ENCODE measurements at places on chromosomes 7 and 10.
A peak's percentile ranks its signal among the peaks of the same experiment; 100 is the strongest.

- DNase-seq = no peak
Measured at GRCh38 chr10:115918812-115919211, 354.2 kb downstream of the GFRA1 start.

GRCh38 chr7:142482891-142483658 is 225.2 kb upstream of the PRSS58 start:
- DNase-seq = peak; percentile 15

- no peak for DNase-seq
Measured at GRCh38 chr10:92742331-92743228, 52.8 kb downstream of the HHEX start.

- peak; percentile 31 for DNase-seq
Measured at GRCh38 chr10:16787361-16787791, 29.8 kb downstream of the RSU1 start.

DNA sequence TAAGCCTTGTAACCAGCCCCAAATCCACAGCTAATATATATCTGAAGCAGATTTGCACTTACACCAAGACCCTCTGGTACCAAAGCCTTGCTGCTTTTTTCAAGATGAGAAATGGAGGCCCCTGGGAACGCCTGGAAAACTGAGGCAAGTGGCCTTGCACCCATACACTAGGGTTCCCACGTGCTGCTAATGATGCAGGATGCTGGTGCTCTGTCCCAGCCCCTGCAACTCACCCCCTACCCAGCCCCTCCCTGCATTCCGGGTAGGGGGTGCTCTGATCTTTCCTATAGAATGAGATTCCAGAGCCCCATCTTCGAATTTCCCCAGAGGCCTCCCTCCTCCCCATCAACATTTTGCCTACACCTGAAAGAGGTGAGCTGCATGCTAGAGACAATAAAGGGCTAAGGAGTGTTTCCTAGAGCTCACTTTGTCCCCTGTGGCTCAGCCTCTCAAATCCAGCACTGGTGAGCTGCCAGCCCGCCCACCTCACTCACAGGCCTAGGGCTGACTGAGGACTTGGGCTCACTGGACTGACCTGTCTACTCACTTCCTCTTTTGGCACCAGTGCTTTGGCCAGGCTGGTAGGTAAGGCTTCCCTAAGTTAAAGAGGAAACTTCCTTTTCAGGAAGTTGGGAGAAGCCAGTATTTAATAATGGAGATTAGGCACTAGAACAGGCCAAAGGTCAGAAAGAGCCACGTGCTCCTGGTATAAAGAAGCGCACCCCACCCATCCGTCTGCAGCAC is 9.8 kb downstream of the RBP4 start:
- DNase-seq = no peak

GRCh38 chr10:132855889-132856288 is 69.9 kb upstream of the NKX6-2 start:
- no peak for DNase-seq

GRCh38 chr10:3045471-3046209 is 21.7 kb upstream of the PFKP start:
- no peak for DNase-seq

- DNase-seq = no peak
Measured at GRCh38 chr7:26978146-26978545, 113.8 kb upstream of the SKAP2 start.

DNA sequence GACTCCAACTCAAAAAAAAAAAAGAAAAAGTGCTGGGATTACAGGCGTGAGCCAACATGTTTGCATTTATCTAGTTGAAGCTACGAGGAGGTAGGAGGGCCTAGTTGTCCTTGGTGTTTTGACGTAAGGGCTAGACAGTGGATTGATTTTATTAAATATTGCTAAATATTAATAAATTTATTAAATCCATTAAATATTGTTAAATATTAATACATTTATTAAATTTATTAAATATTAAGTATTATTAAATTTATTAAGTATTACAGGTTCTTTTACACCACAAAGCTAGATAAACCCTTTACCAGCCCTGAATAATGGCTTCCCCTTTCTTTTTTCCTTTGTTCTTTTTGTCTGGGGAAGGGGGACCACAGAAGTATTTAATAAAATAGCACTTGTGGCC is 47.5 kb upstream of the TMEM248 start:
- no peak for DNase-seq

- DNase-seq = no peak
Measured at GRCh38 chr7:46746695-46747687, 825.9 kb upstream of the IGFBP3 start.

DNA sequence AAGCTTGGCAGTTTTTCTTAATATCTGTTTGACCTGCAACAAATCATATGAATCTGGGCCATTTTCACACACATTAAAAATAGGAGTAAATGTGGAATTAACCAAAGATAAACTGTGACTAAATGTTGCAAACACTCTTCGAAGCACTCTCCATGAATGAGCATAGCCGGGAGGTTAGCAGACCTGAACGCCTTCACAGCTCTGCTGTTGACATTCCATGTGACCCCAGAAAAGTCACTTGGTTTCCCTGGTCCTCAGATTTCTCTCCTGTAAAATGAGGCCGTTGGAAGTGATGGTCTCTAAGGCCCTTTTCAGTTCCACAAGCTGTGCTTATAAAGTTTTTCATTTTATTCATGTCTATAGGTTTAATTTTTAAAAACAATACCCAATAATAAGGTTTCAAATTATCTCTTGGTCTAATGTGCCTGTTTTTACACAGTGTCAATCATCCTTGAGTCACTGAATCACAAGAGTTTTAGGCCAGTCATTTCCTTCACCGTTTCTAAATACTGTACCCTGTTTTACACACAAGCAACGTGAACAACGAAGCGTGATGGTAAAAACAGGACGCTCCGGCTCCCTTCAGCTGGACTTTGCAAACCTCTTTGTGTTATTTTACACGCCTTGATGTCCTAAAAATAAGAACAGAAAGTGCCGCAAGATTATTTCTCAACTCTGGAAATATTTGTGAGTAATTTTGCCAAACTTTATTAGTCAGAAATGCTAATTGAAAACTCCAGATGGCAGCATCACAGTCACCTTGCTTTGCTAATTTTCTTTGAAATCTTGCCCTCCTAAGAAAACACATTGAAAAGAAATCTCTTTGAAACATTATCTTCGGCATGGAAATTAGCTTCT is 38.6 kb upstream of the MET start:
- no peak for DNase-seq

DNA sequence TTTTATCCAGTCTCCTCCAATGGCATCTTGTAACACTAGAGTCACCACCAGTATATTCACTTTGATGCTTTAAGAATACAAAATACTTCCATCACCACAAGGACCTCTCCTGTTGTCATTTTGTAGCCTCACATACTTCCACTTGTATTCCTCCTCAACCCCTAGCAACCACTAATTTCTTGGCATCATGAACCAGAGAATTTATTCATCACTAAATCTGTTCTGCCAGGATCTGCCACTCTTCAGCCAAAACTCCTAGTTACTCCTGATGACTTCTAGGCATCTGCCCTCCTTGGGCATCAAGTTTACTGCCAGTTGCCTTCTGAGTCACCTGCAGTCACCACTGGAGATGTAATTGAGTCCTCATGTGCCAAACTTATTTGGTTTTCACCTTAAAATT is 906.8 kb downstream of the CNTNAP2 start:
- no peak for DNase-seq
